ENCODE measurements at places on chromosomes 3 and 15. TPM values are rescaled to one million over a fixed set of nuclear protein-coding genes. Genes with fewer than 3 reads are reported as not detected.

The MORC1 gene
- total RNA-seq: not detected

The GOLGA6C gene
- not detected for total RNA-seq

- no peaks in the 10 kb centered on the region for H3K27me3 ChIP-seq
- DNase-seq: no peak
- H3K4me1 ChIP-seq: no peaks in the 10 kb centered on the region
- H3K36me3 ChIP-seq: no peaks in the 10 kb centered on the region
These were observed 9.4 kb upstream of the P2RY1 start for GRCh38 chr3:152825566-152825965.

- H3K4me1 ChIP-seq: no peaks in the 10 kb centered on the region
- no peaks in the 10 kb centered on the region for H3K27me3 ChIP-seq
- no peak for DNase-seq
- H3K36me3 ChIP-seq: peaks cover 7% of the 10 kb centered on the region
These were observed 83.8 kb downstream of the MAP4 start for GRCh38 chr3:47932421-47932820.

DNA sequence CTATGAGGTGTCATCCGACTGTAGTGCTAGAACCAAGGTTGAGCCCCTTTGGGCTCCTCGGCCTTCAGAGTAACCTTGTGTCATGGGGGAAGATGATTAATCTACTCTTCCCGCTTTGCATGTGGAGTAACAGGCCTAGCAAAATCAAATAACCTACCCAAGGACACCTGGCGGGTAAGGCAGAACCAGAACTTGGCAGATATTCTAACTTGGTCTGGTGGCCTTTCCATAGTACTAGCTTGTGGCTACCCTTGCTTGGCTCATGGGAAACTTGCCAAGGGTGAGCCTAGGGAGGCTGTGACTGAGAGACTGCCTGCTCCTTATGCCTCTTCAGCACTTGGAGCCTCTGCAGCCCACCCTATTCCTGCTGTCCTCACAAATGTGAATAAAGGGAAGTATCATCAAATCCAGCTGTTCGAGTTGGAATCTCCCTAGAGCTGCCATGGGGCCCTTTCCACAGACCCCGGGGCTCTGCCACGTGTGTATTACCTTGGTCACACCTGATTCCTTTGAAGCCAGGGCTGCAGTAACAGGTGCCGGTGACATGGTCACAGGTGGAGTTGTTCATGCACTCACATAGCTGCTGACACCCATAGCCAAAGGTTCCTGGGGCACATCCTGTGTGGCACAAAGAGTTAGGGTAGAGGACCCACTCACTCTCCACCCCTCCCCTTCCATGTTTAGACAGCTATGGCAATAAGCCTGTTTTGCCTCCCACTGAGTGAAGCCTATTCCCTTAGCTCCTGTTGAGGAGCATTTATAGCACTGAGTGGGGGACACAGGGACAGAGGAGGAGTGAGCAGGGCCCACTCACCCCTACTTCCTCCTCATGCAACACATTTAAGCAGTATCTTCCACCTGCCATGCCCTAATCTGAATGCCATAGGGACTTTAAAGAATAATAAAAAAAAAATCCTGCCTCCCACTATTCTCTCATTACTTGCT is 46.0 kb downstream of the RAB11A start:
- no peaks in the 10 kb centered on the region for H3K27me3 ChIP-seq
- DNase-seq: no peak
- no peaks in the 10 kb centered on the region for H3K36me3 ChIP-seq

Data from CD8-positive, alpha-beta memory T cell (primary cell).